ENCODE measurements at places on chromosomes 3 and 15.
A peak's percentile ranks its signal among the peaks of the same experiment; 100 is the strongest.

GRCh38 chr3:191358929-191359328 is 28.6 kb upstream of the UTS2B start:
- no peak for DNase-seq

GRCh38 chr3:178275793-178276192 is 260.4 kb upstream of the KCNMB2 start:
- DNase-seq: peak; percentile 29

DNA sequence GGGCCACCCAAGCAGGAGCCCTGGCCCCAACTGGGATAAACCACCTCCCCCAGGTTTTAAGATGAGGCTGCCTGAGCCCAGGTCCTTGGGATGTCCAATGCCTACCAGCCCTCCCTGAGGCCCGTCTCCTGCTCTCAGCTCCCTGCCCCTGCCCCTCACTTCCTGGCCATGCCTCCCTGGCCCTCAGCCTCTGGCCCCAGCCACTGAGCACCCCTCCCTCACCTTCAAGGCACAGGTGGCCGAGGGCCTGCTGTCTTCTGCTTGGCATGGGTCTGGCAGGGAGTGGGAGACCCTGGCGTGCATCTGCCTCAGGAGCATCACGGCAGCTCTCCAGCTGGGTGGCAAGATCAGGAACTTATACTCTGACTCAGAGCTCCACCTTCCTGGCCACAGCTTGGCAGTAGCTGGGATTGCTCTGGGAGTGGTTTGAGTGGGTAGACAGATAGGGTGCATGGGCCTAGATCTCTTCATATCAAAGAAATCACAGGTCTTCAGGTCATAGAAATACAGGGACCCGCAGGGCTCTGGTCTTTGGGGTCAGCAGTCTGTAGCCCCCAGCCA is at the start of gene PLA2G4E:
PLA2G4E (minus strand) TSS at position 330 of the 561 bp plus-strand sequence; CDS start at position 318, 12 bp downstream.
- no peak for DNase-seq

- no peak for DNase-seq
These were observed 219.2 kb upstream of the P2RY1 start for GRCh38 chr3:152615681-152616080.

DNA sequence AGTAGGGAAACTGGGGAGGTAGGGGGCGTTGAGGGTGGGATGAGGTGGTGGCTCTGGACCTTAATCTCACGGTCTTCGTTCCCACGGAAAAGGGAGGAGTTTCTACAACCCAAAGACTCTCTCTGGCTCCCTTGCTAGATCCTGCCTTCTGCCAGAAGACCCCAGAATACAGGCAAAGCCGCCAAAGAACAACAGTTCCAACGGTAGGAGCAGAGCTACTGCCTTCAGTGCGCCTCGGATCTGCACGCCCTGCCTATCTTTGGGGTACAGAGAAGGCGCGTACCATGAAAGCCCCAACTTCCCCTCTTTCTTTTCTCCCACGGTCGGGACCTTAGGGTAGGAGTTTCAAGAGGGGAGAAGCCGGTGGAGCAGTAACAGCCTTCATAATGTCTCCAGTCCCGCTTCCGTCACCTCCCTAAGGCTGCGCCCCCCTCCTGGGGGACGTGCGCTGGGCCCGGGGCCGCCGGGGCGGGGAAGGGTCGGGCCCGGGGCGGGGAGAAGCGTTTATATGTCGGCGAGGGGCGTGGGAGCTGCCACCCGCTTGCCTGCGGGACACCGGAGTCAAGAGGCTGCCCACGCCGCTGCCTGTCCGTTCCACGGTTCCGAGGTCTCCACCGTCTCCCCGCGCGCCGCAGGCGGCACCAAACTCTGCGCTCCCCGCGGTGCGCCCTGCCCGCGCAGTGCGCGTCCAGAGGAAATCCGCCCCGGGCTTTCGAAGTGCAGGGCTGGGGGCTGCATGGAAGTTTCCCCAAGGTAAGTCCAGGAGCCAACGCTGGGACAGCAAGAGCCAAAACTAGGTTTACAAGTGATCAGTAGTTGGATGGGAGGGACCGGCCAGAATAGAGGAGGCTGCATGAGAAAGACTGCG is at the start of gene COL6A6:
COL6A6 (plus strand) TSS at position 533 of the 868 bp plus-strand sequence. CDS start 43,188 bp downstream, outside the sequence.
- DNase-seq: no peak

DNA sequence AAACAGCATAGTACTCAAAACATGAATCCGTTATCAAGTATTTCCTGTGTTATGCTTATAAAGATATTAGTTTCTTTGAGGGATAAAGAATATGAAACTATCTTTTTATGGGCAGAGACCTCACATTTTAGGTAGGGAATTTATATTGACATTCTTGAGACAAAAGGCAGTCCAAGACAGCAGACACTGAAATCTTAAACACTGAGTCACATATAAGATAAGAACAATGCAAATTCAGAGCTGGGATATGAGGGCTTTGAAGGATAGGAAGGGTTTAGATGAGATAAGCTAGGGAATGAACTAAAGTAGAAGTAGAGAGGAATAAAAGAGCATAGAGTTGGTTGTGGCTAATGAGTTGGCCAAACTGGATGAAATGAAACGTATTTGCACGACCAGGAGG is 58.4 kb downstream of the ASTE1 start:
- DNase-seq: no peak

DNA sequence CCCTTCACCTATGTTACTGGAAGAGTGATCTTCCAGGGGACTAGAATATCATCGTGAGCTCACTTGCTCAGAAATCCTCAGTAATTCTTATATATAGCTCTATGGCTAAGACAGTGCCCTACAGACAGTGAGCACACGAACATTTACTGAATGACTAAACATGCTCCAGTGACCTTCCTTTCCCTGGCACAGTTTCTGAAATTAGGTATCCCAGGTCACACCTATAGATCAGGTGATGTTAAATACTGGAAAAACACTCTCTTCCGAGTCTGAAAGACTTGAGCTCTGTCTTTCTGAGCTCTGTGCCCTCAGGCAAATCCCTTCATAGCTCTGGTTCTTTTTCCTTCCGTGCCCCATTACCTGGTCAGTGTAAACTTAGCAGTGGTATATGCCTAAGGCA is 239.4 kb upstream of the LRIG1 start:
- no peak for DNase-seq

GRCh38 chr3:177465257-177465642 is 268.0 kb upstream of the TBL1XR1 start:
- no peak for DNase-seq

- no peak for DNase-seq
These were observed 84.6 kb downstream of the ZBTB20 start for GRCh38 chr3:115062412-115062956.

DNA sequence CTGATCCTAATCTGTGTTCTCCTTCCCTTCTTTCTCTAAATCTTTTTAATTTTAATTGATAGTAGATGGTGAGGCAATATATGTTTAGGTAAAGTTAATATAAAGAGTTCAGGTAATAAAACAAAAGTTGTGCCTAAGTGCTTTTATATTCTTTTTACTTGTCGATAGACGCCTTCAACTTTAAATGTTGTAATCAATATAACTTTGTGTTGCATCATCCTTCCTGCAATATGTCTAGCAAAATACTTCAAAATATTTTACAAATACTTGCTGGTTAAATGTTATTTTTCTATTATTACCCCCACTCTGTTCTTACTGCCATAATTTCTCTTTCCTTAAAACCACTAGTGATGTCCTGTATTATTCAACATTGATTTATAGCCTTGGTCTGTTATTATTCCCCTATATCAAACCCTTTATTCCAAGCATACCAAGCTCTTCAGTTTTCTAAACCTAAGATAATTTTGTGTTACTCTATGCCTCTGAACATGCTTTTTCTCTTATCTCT is 92.4 kb downstream of the NAALADL2 start:
- DNase-seq: no peak

GRCh38 chr3:13379201-13379830 is 40.8 kb downstream of the NUP210 start:
- DNase-seq: no peak

GRCh38 chr15:39156646-39157250 is 424.1 kb upstream of the THBS1 start:
- DNase-seq: no peak

- no peak for DNase-seq
These were observed 255.1 kb upstream of the WNT5A start for GRCh38 chr3:55742022-55742831.

DNA sequence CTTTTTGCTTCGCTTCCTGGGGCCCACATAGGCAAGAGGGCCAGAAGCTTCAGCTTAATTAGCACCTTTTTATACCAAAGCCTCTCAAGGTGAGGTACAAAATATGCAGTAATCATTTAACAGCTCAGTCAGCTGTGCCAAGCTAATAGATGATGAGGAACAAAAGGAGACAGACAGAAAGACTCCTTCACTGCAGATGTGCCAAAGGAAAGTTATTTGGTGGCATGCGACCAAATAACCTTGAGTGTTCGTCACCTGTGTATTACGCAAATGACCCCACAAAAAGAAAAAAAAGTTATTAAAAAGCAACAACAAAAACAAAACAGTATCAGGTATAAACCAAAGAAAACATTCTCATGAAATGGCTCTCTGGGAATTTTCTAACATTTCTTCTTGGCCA is 325.8 kb upstream of the IGF1R start:
- no peak for DNase-seq

- DNase-seq: no peak
These were observed 503.4 kb upstream of the MDFIC2 start for GRCh38 chr3:70815817-70816216.

GRCh38 chr3:161137260-161137659 is 32.1 kb upstream of the B3GALNT1 start:
- no peak for DNase-seq

DNA sequence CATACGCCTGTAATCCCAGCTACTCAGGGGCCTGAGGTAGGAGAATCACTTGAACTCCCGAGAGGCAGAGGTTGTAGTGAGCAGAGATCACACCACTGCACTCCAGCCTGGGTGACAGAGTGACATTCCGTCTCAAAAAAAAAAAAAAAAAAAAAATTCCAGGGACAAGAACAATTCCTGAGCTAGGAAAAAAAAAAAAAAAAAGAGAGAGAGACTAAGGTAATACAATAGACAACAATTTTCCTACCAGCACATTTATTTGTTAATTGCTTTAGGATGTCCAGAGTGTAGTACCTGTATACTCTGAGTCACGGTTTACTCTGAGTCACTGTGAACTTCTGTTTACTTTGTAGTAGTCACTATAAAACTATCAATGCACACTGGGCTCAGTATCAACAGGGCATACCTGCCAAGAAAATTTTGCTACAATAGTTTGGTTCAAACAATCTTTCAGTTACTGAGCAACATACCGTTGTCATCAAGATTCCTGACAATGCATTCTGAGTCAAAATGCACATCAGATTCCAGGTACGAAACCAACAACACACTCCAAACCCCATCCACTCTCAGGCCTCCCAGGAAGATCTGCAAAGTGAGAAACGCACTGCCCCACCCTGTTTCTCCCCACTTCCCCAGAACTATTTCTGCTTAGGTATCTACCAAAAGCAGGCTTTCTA is 28.3 kb downstream of the IGF2BP2 start:
- DNase-seq: peak; percentile 57

- no peak for DNase-seq
These were observed 7.4 kb upstream of the ANPEP start for GRCh38 chr15:89822026-89822425.

DNA sequence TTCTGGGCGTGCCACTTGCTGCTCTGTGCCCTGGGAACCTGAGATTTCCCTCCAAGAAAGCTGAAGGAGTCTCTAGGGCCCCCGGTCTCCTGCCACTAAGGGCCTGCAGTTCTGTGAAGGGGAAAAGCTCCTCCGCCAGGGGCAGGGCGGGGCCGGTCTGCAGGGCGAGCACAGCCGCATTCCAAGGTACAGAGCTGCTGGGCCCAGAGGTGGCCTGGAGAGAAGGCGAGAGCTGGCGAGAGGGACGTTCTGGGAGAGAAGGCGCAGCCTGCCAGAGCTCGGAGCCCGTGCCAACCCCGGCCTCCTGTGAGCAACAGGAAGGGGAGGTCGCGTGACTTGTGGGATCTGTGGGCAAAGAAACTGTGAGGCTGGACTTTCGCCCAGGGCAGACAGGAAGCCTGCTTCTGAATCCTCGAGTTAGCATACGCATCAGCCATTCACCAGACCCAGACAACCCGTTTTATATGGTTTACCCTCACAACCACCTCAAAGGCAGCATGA is 500.4 kb downstream of the SHQ1 start:
- no peak for DNase-seq

- DNase-seq: no peak
These were observed 158.0 kb upstream of the P2RY1 start for GRCh38 chr3:152676810-152677379.

- DNase-seq: no peak
These were observed 264.6 kb upstream of the TLE3 start for GRCh38 chr15:70362350-70362749.

- DNase-seq: no peak
These were observed 604.3 kb downstream of the FGF12 start for GRCh38 chr3:192122832-192123594.

- no peak for DNase-seq
These were observed 41.0 kb downstream of the BHLHE40 start for GRCh38 chr3:5020242-5020722.

GRCh38 chr3:45054196-45054857 is 28.2 kb downstream of the CLEC3B start:
- DNase-seq: peak; percentile 44

GRCh38 chr3:49248840-49249227 is 28.2 kb downstream of the C3orf62 start:
- DNase-seq: no peak

DNA sequence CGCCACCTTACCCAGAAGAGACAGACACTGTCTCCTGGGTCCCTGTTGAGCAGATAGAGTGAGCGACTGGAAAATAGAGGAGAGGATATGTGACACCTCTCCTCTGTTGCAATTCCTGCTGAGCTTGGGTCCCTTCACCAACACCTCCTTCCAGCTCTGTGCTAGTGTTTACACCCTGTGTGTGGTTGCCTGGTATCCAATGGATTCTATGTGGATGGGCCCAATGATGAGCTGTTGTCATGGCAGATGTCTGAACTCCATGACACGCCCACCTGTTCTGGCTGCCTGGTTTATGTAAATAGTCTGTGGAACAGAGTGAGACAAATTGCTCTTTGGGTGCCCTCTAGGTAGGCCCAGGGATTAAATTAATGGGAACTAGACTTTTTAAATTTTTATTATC is 23.7 kb downstream of the RBM5 start:
- DNase-seq: no peak

DNA sequence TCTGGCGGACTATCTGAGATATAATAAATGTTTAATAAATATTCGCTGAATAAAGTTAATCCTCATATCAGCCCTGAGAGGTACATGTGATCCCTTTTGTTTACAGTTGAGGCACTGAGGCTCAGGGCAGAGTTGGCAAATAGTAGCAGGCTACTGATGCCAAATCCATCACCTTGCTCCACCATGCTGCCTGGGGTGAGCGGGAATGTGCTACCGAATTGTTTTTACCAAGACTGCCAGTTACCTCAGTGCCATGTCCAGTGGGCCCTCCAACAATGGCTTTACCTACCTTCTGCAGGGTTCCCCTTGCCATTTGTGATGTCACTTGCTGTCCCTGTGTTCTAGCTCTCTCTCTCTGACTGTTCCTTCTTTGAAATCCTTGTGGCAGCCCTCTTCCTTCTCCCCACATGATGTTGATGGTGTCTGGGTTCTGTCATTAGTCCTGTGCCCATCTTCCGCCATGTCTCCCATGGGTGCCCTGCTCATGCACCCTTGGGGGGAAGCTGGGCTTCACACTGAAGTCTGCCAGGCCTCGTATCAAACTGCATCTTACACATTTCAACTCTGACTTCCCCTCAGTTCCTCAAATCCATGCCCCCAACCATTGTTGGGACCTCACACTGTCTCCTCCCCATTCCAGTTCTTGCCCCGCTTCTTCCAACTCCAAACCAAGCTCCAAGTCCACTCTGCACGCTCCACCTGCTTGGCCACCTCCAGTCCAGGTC is 35.4 kb downstream of the SLCO2A1 start:
- no peak for DNase-seq

GRCh38 chr15:91114301-91114700 is 14.2 kb downstream of the SV2B start:
- no peak for DNase-seq

- no peak for DNase-seq
These were observed 885 bp downstream of the CDV3 start for GRCh38 chr3:133574260-133574881.

- DNase-seq: no peak
These were observed 169.5 kb upstream of the SMAD3 start for GRCh38 chr15:66895794-66896453.
